Ecto neural progenitor cell (in vitro differentiated cells): ENCODE measurements at places on chromosomes 13 and 19.

DNA sequence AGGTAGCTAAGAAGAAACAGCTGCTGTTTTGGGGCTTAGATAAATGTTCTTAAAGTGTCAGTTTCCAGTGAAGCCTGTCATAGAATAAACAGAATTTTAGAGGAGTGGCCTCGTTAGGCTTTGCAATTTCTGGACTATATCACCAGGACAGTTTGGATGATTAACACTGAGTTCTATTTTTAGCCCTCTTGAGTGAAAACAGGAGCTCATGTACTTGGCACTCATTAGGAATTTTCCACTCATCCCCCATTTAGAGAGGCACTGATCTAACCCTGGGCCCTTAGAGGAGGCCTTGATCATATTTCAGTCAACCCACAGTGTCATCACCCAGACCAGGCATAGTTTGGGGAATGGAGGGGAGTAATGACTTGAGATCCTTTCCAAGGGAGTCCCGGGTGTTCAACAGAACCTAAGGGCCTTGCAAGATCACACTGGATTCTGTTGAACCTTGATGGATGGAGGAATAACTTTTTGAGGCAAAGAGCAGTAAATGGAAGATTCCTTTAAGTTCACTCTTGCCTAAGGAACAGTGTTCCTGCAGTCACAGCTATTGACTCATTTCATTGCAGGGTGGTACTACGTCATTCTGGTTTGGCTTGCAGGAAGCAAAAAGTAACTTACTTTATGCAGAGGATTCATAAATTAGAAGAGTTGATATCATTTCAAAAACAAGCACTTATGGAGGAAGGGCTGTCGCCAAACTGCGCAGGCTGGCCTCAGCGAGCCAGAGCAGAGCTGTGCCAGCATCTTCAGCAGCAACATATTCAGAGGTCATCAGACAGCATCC, 160.2 kb downstream of the SLC7A1 start:
- DNase-seq: no peak

GRCh38 chr19:21045028-21045427, 24.6 kb downstream of the ZNF430 start:
- no peak for DNase-seq

DNA sequence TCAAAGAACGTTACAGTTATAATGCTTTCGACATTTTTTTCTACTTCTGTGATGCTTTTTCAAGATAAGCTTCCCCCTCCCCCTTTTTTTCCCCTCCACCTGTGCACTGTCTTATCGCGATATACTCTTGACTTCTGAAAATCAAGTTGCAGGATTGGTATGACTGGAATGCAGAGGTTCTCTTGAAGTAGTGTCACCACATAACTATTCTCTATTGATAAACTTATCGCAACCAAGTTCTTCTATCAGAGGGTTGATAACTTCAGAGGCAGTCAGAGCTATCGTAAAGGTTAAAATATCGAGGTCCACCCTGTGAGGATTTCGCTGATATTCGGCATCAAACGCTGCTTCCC, 820 bp downstream of the EID2 start:
- no peak for DNase-seq

GRCh38 chr19:4064496-4065260, 2.0 kb downstream of the ZBTB7A start:
- peak; percentile 67 for DNase-seq

GRCh38 chr19:50922317-50922853, 11.2 kb upstream of the KLK4 start:
- DNase-seq: peak; percentile 85

- no peak for DNase-seq
Observed at GRCh38 chr13:92303428-92303827, 905.0 kb downstream of the GPC5 start.

GRCh38 chr13:32047793-32048192, 16.2 kb downstream of the FRY start:
- DNase-seq: no peak

DNA sequence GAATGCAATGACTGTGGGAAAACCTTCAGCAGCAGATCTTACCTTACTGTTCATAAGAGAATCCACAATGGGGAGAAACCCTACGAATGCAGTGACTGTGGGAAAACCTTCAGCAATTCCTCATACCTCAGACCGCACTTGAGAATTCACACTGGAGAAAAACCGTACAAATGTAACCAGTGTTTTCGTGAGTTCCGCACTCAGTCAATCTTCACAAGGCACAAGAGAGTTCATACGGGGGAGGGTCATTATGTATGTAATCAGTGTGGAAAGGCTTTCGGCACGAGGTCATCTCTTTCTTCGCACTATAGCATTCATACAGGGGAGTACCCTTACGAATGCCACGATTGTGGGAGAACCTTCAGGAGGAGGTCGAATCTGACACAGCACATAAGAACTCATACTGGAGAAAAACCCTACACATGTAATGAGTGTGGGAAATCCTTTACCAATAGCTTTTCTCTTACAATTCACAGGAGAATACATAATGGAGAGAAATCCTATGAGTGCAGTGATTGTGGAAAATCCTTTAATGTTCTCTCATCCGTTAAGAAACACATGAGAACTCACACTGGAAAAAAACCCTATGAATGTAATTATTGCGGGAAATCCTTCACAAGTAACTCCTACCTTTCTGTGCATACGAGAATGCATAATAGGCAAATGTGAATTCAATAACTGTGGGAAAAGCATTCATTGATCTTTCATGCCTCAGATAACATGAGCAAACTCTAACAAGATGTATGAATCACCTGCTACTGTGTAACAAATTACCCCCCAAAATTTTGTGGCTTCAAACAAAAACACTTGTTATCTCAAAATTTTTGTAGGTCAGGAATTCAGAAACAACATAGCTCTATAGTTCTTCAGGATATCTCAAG, 13.8 kb downstream of the ZNF557 start:
- no peak for DNase-seq

- DNase-seq: no peak
Observed at GRCh38 chr19:45848922-45849321, 14.0 kb downstream of the SYMPK start.

GRCh38 chr13:20616059-20616797, 49.3 kb downstream of the IFT88 start:
- no peak for DNase-seq

- DNase-seq: no peak
Observed at GRCh38 chr19:33086955-33087354, 6.0 kb downstream of the GPATCH1 start.

- DNase-seq: no peak
Observed at GRCh38 chr13:108230377-108230776, 12.2 kb downstream of the ABHD13 start.

DNA sequence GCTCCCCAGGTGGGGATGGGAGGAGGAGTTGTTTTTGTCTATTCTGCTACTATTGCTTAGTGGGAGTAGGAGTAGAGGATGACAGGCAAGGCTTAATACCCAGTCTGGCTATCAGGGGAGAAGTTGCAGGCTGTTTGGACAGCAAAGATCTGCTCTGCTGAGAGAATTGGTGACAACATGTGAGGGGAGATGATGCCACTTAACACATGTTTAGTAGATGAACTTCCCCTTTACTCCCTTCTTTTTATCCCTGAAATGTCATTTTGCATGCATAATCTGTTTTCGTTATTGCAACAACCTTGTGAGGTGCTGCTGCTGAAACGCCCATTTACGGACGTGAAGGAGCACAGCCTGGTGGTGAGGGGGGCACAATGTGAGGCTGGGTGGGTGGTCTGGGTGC, 3.0 kb upstream of the CYP4F12 start:
- DNase-seq: no peak

DNA sequence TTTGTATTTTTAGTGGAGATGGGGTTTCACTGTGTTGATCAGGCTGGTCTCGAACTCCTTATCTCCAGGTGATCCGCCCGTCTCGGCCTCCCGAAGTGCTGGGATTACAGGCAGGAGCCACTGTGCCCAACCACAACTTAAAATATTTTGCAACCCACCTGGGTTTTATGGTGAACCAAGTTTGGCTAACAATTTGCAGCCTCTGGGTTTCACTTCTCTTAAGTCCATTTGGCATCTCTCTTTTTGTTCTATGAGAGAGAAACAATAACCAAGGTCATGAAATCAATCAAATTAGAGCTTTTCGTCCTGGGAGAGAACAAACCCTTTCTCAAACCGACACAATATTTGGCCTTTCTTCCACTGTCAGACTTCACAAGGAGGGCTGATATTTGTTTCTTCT, 5.6 kb upstream of the SMAD9 start:
- no peak for DNase-seq

- DNase-seq: no peak
Observed at GRCh38 chr13:48646791-48647190, 6.9 kb upstream of the CYSLTR2 start.

- DNase-seq: no peak
Observed at GRCh38 chr13:61692691-61693090, 277.0 kb upstream of the PCDH20 start.

GRCh38 chr13:21075011-21075378, 13.6 kb upstream of the LATS2 start:
- DNase-seq: no peak

- no peak for DNase-seq
Observed at GRCh38 chr19:407511-408440, 1.2 kb downstream of the C2CD4C start.

DNA sequence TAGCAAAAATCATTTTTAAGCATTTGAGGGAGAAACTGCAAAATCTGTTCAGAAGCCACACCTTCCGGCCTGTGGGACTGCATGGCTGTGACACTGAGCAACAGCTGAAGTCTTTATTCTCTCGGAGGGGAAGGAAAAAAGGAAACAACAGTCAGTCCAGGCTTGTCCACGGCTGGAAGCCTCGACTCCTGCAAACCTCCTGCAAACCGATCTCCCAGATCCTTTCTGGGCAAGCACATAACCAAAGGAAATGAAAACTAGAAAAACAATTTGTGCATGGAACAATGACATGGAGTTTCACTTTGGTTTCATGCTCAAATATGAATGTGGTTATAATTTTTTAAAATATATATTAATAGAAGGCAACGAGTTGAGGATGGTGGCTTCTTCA, 1.0 kb downstream of the COL4A1 start:
- no peak for DNase-seq

DNA sequence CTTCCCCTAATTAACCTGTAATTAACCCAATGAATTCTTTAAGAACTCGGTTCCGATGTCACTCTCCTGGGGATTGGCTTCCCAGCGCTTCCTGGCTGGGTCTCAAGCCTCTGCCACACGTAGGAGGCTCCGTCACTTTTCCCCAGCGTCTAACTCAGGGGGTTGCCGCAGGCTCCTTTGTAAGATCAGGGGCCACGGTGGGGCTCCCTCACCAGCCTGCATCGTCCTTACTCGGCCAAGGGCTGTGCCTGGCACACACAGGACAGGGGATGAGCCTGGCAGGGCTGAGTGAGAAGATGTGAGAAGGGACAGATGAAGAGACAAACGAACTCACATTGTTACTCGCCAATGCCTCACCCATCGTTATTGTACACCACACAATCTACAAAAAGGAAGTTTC, 20.9 kb upstream of the ATP11A start:
- peak; percentile 34 for DNase-seq

GRCh38 chr13:50187352-50188029, 172.2 kb downstream of the KCNRG start:
- no peak for DNase-seq

- DNase-seq: no peak
Observed at GRCh38 chr13:65679240-65679639, 1550.9 kb downstream of the PCDH9 start.

GRCh38 chr13:50261130-50261901, 246.1 kb downstream of the KCNRG start:
- DNase-seq: no peak

- no peak for DNase-seq
Observed at GRCh38 chr13:99311137-99311536, 3.9 kb upstream of the GPR183 start.

DNA sequence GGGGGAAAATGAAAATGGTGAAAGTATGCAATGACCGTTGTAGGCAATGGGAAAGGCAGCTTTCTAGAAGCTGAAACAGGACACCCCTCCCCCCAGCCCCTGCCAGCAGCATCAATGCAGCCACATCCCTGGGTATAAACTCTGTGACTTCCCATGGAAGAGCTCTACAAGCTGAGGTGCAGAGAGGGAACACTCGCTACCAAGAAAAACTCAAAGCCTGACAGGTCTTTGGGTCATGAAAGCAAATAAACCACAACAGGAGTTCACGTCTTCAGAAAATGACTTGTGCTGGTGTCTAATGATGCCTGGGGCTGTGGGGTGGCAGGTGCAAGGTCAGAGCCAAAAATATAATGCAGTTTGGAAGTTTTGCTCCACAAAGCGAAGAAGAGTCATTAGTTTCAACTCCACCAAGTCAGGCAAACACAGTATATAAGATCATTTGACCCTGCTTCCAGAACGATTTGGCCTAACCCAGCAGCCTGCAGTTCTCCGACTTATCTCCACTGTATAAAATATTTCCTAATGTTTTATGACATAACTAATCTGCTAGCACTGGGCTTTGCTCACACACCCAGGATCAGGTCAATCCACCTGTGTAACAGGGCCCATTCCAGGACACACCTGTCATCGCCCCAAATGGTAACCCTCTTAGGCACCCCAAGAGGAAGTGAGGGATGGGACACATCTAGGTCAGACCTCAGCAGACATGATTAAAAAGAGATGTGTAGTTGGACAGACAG, 102.1 kb downstream of the IRS2 start:
- no peak for DNase-seq

- no peak for DNase-seq
Observed at GRCh38 chr19:58468216-58468839, 1.4 kb downstream of the ZNF324 start.

- DNase-seq: no peak
Observed at GRCh38 chr13:108834193-108834592, 204.8 kb downstream of the MYO16 start.

- DNase-seq: no peak
Observed at GRCh38 chr13:53167561-53167960, 138.9 kb downstream of the OLFM4 start.

- DNase-seq: no peak
Observed at GRCh38 chr19:16903347-16903746, 14.5 kb downstream of the F2RL3 start.

- peak; percentile 86 for DNase-seq
Observed at GRCh38 chr13:113001241-113002140, 32.5 kb downstream of the MCF2L start.

GRCh38 chr13:42266473-42266872, 5.5 kb upstream of the AKAP11 start:
- no peak for DNase-seq

DNA sequence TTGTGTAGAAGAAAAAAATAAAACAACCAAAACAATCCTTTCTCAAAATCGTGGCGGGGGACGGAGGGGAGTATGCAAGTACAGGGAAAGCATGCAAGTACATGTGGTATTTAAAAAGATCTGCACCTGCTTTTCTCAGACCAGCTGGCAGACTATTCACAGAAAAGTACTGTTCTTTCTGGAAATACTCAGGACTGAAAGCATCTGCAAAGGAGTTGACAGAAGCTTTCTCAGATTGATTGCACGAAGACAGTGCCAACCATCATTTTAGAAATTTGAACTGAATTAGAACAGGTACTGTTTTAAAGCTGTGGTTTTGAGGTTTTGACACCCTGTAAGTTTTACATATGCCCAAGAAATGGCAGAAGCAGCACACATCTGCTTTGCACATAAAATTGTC, 19.8 kb upstream of the PCDH8 start:
- DNase-seq: no peak

DNA sequence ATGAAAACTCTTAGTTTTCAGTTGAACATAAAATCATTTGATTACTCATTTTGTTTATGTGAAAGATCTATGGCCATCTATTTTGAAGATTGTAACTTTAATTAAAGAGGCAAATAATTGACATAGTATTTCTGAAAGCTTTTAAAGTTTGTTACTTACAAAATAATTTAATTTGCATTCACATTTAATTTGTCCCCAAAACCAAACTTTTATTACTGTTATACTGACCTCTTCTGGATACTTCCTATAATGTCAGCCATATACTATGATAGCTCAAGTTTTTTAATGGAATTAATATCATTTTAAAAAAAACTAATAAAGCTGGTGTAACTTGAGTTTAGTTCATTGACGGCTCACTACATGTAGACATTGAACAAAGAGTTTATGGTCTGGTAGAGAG, 4.9 kb upstream of the SGCG start:
- no peak for DNase-seq
